IPS-NIHi11 (cell line): ENCODE measurements at places on chromosomes 1 and 21.

DNA sequence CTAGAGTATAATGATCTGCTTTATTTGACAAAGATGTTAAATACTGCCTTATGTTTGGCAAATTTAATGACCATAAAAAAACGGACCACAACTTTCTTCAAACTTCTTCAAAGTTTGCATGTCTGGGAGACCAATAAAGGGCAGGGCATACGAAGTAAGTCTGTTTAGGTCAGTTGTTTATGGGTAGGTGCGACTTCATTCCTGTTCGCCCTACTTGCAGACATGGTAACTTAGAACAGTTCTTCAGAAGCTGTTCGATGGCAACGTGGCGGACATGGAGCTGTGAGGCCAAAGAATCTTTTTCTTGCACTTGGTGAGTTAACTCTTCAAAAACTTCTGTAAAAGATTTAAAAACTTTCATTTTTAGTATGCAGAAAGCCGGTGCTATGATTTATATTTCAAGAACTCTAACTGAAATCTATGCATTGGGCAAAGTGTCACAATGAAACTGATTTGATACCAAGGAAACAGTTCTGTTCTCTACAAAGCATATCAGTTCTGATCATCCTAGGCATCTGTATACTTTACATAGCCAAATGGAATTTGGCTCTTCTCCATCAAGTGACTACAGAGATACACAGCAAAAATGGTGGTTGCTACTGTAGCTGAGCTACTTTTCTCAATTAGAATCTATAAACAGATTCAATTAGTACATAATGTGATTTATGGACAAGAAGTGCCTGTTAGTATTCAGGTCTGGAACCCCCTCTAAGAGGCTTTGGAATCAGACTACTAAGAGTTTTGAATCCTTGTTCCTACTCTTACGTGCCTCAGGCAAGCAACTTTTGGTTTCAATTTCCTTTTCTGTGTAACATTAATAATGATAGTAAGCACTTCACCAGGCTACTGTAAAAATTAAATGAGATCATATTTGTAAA is 25.7 kb downstream of the C21orf91 start:
- no peak for DNase-seq

DNA sequence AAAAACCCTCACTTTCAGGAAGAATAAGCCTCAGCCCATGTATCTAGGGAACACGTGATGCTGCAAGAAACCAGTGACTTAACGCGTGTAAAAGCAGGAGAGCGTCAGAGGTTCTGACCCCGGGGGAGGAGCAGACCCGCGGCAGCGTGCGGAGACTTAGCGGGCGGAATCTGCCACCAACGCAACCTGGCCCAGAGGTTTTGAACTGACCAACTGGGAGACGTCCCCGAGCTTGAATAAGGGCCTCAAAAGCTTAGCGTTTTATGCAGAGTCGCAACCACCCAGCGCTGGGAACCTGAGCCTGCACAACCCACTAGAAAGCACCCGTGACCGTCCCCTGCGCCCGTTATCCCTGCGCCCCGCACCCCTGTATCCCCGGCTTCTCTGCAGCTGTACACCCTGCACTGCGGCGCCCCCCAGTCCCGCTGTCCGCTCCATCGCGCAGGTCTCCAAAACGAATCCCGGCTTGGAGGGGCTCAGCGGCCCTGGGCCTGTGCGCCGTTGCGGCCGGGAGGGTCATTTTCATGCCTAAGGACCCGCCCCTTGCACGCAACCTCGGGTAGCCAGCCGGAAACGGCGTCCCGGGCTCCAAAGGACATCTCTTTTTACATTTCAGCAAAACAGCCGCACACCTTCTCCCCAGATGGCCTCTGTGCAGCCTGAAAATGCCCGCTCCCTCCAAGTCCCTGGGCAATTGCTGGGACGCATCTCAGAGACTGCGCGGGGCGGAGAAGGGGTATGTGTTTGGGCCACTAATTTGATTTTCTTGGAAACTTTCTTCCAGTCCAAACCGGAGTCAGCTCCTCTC is 29.4 kb upstream of the TRIM17 start:
- DNase-seq = peak; percentile 70

DNA sequence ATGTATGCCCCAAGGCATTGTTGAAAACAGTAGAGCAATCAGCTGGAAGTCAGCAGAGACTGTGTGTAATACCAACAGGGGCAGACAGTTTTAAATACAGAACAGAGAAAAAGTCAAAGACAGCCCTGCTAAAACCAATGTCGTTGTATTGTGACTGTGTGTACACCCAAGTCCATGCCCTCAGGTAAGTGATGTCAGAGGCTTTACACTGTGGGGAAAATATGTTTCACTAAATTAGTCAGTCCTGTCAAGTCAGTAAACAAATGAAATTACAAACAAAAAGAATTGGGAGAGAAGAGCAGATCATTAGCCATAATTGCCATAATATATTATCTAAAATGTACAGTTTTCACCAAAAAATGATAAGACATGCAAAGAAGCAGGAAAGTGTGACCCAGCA is 2.4 kb upstream of the CYP2J2 start:
- no peak for DNase-seq

- peak; percentile 37 for DNase-seq
Observed at GRCh38 chr1:119674835-119675289, 26.8 kb upstream of the ZNF697 start.

- DNase-seq = no peak
Observed at GRCh38 chr1:205494115-205494514, 10.4 kb upstream of the CDK18 start.

DNA sequence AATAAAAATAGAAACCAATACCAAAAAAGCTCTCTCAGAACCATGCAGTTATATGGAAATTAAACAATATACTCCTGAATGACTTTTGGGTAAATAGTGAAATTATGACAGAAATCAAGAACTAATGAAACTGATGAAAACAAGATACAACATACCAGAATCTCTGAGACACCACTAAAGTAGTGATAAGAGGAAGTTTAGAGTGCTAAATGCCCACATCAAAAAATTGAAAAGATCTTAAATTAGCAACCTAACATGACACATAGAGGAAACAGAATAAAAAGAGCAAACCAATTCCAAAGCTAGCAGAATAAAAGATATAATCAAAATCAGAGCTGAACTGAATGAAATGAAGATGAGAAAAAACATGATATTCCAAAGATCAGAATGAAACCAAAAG is 430.9 kb downstream of the LTN1 start:
- DNase-seq = no peak

- DNase-seq = no peak
Observed at GRCh38 chr21:38631206-38631605, 132.9 kb upstream of the ERG start.

DNA sequence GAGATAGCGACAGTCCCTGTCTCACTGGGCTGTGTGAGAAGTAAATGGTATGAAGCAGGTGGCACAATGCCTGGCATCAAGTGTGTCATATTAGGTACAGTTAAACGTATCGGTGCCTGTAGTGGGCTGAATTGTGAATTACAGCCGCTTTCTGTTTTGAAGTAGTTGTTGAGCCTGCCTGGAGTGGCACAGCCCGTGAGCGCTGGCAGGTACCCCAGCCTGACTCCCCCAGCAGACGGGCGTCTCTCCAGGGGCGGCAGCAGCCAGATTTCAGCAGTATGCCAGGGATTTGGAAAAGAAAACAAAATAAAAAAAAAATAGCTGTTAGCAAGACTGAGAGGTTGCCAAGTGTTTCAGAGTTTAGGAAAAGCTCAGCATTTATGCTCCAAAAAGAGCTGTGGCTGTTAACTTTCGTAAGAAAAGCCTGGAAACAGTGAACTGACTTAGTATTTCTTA is 26.6 kb upstream of the GPR153 start:
- no peak for DNase-seq
